ENCODE measurements at places on chromosomes 16 and 17. TPM values are rescaled to one million over a fixed set of nuclear protein-coding genes. Genes with fewer than 3 reads are reported as not detected.

DNA sequence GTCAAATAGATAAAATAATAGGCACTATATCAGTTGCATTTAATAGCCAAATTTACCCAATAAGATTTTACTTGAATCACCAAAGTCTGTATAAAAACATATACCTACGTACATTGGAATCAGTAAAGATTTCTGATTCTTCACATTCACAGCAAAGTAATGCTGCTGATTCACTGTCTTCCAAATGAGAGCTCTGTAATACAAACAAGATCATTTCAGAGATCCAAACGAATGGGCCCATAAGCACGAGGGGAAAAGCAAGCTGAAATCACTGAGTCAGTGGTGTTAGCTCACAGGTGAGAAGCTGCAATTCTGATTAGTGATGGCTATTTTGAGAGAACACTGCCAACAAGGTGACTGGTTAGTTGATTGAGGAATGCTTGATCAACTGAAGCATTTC is 81.3 kb downstream of the SSH2 start:
- no peak for DNase-seq

The CBFA2T3 gene
- total RNA-seq = not detected

The ZNF624 gene
- total RNA-seq = 5.7 TPM

The HOXB5 gene
- total RNA-seq = 8.5 TPM

The NPIPB2 gene
- total RNA-seq = 15.4 TPM

- DNase-seq = no peak
Measured at GRCh38 chr16:54275956-54276355, 10.6 kb downstream of the IRX3 start.

The MT4 gene
- not detected for total RNA-seq

Measured in endothelial cell of umbilical vein (primary cell).